Gastroesophageal sphincter (tissue), 4 donors: ENCODE measurements at places on chromosomes 2 and 18. TPM values are rescaled to one million over a fixed set of nuclear protein-coding genes. Genes with fewer than 3 reads are reported as not detected.

- peak; percentile 31 for ATAC-seq
Measured at GRCh38 chr2:219430633-219431615, 3.7 kb upstream of the SPEG start.

- peak; percentile 54 for ATAC-seq
Measured at GRCh38 chr18:9719421-9719981, 11.4 kb downstream of the RAB31 start.

DNA sequence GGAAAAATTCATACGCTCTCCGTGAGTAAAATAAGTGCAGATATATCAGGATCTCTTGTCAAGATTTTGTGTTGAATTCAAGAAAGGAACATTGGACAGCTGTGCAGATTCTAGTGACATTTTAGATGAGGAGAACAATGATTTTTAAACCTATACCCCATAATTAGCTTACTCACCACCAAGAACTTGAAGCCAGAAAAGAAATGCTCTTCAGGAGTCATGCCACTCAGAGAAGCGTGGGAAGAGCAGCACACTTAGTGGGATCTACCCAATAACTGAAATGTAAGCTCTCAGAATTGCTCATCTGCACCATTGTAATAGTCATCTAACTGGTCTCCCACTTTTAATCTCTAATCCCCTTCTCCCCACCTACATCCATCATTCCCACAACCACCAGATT, 9.2 kb upstream of the ERMN start:
- ATAC-seq: no peak

GRCh38 chr2:3966470-3966869, 263.1 kb downstream of the DCDC2C start:
- ATAC-seq: no peak

DNA sequence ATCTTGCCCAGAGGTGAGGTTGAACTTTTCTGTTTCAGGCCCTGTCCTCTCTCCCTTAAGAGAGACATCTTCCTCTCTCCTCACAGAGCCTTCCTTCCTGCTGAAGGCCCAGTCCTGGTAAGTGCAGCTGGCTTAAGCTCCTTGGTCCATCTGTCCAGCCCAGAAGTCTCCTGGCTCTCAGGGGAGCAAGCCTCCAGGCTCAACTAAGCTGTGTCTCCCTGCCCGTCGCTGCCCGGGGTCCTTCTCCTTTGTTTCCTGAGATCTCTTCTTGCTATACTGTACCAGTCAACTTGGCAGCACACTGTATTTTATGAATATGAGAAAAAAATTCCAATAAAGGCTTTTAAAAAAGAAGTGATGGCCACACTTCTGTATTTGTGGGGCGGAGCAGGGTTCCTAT, 77.4 kb downstream of the KCNF1 start:
- ATAC-seq: no peak

DNA sequence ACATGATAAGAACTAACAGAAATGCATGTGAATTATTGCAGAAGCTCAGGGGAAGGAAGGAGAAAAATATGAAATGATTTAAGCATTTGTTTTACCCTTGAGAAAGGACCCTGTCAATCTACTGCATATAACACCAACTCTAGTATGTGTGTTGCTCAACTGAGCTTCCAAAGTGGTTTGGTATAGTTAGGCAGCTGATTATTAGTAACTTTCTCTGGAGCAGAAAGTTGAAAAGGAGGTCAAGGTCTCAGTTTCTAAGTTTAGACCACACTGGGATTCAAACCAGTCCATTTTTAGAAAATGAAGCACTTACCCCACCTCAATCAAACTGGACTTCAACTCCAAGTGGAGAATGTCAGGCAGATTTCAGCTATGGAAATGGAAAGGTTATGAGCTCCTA, 123.3 kb upstream of the CDC42EP3 start:
- no peak for ATAC-seq

DNA sequence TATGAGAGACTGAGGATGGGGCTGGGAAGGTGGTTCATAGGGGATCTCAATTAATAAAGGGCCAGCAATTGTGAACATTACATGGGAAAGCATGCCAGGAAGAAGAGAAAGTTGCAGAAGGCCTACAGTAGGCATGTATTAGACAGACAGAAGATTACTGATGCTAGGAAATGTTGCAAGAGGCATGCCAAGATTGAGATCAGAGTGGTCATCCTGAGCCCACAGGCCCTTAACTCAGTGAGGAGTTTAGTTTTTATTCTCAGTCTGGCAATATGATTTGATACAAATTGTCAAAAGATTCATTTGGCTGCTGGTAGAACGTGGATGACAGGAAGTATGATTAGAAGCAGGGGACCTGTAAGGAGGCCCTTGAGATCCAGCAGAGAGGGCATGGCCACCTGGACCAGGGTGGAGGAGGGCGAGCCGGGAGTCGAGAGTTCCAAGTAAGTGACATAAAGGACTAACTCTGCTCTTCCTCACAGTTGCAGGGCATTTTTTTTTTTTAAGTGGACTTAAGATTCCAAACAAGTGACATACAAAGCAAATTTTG, 54.9 kb downstream of the EPHA4 start:
- ATAC-seq: no peak

DNA sequence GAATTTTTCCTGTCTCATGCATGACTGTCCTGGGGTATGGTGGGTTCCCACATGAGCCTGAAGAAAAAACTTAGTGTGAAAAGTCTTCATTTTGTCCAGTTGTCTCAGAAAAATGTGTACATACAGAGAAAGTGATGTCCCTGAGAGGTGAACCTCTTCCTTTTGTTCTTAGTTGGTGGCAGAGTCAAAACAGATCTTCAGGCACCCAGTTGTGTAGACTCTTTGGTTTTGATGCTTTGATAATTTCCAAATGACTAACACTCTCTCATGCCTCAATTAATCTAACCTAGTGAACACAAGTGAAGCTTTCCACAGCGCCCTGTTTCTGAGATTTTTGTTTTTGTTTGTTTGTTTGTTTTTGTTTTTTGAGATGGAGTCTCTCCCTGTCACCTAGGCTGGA, 273.5 kb downstream of the PIK3C3 start:
- no peak for ATAC-seq

GRCh38 chr2:145206496-145207281, 686.8 kb upstream of the ZEB2 start:
- no peak for ATAC-seq

DNA sequence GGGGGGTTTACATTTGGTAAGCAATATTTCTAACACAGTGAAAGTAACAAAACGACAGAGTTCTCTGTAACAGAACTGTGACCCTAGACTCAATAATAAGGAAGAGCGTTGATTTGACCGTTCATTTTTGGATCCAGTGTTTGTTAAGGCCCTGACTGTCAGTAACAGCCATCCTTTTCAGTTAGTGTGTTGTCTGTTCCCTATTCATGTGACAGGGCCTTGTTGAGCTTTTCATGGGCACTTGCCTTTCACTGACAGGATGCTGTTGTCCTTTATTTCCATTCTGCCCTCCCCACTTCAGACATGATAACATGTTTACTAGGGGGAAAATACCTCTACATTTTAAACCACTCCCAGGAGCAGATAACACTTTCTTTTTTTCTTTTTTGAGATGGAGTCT, 45.8 kb downstream of the MAP4K4 start:
- no peak for ATAC-seq

GRCh38 chr2:16114836-16115235, 174.5 kb downstream of the MYCN start:
- no peak for ATAC-seq

DNA sequence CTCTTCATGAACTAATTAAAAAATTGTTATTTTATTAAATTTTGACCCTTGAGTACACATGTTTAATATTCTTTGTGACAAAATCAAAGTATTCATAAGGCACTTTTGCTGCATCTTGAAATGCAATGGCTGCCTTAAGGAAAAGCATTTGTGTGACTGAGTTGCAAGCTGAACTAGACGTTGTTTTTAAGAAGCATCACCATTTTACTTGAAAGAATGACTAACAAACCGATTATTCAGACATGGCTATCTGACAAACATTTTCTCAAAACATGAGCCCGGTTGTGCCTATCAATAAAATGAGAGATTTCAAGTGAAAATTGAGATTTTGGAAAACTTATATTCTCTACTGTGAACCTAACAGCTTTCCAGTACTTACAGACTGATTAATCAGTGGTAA, 2.8 kb downstream of the GCFC2 start:
- no peak for ATAC-seq

GRCh38 chr2:179455824-179456223, 191.2 kb upstream of the SESTD1 start:
- no peak for ATAC-seq

DNA sequence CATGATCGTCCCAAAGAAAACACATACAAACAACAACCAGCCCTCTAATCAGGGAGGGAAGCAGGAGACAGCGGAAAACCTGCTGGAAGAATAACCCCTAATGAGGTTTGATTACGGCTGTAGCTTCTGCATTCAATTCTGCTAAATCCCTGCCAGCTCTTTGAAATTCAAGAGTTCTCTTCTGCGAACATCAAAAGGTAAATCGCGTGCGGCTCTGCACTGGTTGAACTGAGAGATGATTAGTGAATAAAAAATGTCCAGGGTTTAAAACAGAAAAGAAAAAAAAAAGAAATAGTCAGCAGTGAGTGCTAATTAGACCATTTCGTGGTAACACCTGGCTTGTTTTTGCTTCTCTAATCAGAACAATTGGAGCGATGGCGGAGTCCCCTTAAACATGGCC, 153.0 kb upstream of the CAPN13 start:
- ATAC-seq: no peak

- no peak for ATAC-seq
Measured at GRCh38 chr2:128354161-128354560, 35.5 kb upstream of the HS6ST1 start.

GRCh38 chr2:191376981-191377629, 131.9 kb downstream of the MYO1B start:
- peak; percentile 96 for ATAC-seq

DNA sequence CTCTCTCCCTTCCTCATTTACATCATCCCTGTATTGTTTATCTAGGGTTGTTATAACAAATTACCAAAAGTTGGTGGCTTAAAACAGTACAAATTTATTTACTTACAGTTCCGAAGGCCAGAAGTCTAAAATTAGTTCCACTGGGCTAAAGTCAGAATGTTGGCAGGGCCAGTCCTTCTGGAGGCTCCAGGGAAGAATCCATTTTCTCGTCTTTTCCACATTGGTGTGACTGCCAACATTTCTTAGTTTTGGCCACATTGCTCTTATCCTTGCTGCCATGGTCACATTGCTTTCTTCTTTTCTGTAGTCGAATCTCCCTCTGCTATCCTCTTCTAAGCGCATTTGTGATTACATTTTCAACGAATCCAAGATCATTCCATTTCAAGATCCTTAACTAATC, 34.7 kb downstream of the ICOS start:
- ATAC-seq: no peak

DNA sequence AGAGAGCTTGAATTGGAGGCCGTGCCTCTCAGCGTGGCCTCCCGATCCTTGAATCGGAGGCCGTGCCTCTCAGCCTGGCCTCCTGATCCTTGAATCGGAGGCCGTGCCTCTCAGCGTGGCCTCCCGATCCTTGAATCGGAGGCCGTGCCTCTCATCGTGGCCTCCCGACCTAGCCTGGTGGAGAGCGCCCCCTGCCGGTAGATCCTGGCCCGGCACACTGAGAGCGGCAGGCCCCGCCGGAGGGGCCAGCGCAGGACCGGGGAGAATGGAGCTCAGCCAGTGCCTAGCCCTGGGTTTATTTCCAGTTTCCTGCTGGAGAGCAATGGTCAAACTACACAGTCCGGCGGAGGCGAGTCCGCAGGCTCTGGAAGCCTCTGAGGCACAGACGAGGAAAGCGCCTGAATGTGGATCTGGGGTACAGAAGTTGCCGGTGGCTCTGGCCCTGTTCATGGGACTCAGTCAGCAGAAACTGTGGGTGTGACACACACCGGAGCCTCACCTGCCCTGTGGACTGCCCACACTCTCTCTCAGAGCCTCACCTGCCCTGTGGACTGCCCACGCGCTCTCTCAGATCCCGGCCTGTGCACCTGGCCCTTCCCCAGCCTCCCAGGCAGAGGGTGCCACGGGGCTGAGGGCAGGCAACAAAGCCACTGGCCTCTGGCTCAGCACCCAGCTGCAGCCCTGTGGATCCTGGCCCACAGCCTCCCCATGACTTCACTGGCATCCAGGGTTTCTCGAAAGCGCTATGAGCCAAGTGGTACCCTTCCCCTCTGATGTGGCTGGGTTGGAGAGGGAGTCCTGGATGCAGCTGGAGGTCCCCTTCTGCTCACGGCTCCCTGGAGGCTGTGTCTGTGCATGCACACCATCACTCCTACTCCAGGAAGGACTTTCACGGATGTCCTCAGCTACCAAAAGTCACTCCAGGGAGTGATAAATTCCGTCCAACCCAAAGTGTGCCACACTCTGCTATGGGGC, 1.5 kb downstream of the IL36B start:
- no peak for ATAC-seq

DNA sequence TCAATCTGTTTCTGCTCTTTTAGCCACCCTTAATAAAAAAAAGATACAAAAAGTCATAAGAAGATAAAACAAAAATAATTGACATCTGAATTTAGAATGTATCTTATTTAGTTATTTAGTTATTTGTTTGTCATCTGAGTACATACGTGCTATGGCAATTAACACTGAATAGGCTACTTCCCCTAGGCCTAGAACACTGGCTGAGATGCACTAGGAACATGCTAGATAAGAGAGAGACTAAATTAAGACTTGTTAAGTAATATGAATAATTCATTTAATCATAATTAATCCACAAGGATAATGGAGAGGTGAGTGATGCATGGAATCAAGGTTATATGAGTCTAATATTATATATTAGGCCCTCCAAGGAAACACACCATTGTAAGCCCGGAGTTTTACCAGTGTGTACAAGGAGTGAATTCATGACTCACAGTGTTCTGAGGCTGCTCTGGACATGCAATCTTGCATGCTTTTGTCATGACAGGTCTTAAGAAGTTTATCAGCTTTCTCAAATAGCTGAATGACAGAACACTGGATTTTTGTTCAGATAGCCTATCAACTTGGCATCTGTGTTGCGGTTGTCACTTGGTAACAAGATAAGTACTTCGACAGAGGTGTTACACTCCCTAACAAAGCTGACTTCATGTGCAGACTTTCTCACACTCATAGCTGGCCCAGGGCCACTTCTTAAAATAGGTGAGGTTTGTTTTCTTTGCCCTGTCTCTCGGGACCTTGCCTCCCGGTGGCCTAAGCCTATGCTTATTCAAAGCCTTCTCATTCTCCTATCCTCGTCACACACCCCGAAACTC, 5.0 kb upstream of the SERPINB2 start:
- ATAC-seq: peak; percentile 34

The ASAP2 gene
- 31.4 TPM for total RNA-seq

The WNT6 gene
- total RNA-seq: 1.3 TPM

The ITPRIPL1 gene
- total RNA-seq: 0.89 TPM

The AKAIN1 gene
- not detected for total RNA-seq

The GRP gene
- not detected for total RNA-seq

The VWC2L gene
- not detected for total RNA-seq

The LCT gene
- total RNA-seq: not detected
